ENCODE measurements at places on chromosomes 5 and 9. TPM values are rescaled to one million over a fixed set of nuclear protein-coding genes. Genes with fewer than 3 reads are reported as not detected.

DNA sequence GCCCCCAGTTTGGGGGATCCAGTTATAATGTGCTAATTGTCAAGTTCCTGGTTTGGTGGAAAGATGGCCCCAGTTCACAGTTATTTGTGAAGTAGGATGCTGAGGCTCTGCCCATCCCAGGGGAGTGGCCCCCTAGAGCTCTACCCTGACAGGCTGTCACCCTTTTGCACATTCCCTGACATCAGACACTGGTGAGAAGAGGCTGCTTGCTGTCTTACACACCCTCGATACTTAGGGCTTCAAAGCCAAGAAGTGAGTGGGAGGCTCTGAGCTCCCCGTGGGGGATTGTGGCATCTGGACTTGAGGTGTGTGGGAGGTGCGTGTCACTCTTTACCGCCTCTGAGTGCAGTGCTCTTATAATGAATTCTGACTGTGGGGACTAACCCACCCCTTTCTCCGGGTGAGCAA is 168.5 kb downstream of the DOCK2 start:
- DNase-seq: no peak

DNA sequence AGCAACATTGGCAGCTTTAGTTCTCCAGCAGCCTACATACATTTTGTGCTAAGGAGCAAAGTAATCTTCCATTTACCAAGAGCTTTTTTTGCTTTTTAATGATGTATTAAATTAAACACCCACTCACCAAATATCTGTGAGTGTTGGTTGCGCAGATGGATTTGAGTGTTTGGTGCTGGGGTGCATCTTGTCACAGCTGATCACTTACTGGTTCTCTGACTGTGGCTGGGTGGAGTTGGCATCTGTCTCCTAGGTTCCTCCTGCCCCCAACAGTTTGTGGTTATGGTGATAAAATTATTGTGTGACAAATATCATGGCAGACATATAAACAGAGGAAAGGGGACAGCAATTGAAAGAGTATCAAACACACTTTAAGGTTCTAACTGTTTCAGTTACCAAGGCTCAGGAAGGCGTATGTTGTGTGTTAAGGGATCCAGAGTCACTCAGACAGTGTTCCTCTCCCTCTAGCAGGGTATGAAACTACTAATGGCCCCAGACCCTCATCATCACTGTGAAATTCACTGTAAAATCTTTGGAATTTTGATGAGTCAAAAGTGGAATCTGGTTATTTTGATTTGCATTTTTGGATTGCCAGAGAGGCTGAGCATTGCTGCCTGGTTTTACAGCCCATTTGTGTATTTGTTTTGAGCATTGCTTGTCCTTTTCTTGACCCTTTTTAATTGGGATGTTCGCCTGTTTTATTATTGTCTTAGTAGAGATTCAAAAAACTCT is 81.7 kb downstream of the PDE8B start:
- DNase-seq: no peak

GRCh38 chr5:124591583-124591982 is 154.9 kb downstream of the ZNF608 start:
- no peak for DNase-seq

DNA sequence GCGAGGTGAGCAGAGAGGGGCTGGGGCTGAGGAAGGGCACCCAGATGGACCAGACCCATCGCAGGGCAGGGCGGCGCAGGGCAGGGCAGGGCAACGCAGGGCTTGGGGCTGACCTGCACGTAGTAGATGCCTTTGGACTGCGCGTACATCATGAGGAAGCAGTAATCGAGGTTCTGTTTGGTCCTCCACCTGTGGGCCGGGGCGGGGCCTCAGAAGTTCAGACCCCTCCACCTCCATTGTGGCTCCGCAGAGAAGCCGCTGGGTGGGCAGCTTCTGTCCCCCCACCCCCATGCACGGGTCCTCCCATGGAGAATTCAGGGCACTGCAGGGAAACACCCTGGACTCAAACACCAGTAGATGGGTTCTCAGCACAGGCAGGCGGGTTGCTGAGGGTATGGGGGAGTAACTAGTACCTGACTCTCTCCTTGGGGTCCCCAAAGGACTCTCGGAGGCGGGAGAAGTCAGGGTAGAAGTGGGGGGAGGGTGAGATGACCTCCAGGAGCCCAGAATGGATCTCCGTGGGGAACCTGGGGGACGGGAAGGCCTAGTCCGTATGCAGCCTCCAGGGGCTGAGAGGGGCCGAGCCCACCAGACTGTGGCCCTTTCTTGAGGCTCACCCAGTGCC is 6.4 kb downstream of the LTC4S start:
- DNase-seq: no peak

The CXCL14 gene
- polyA plus RNA-seq: 25.9 TPM

DNA sequence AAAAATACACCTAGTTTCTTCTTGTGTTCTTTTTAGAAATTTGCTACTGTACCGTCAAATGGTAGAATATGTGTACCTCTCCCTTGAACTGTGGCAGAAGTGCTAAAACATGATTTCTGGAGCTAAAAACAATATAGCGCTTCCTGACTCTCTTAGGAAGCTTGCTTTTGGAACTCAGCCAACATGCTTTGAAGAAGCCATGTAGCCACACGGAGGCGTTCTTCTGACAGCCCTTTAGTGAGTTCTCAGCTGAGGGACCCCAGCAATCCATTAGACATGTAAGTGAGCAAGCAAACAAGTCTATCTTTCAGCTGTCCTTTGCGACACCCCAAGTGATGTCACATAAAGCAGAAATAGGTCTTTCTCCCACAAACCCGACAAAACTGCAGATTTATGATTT is 917.0 kb downstream of the CDH9 start:
- peak; percentile 14 for DNase-seq

The AK3 gene
- polyA plus RNA-seq: 81.9 TPM
